ENCODE measurements at places on chromosomes 7 and 10.

DNA sequence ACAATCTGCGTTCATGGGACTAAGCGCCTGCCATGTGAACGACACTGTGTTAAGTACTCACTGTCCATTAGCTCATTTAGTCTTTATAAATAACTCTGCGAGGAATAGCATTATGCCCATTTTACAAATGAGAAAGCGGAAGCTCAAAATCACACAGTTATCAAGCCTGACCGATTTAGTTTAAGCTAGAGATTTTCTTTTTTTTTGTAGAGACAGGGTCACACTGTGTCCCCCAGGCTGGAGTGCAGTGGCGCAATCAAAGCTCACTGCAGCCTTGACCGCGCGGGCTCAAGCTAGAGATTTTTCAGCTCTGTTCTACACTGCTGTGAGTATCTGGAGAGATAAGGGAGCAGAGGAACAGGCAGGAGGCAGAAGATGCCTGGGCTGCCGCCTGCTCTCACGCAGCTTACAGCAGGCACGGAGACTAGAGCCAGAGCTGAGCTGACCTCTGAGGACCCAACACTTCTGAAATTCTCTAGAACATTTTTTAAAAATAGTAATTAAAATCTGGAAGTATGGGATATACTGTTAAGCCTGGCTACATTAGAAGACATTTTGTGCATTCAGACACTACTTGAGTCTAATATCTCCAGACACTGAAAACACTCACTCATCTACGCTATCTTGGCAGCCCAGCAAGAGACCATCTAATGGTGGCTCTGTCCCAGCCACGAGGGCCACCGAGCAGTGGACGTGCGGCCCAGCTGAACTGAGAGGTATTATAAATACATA is 38.7 kb downstream of the GNA12 start:
- no peak for DNase-seq

DNA sequence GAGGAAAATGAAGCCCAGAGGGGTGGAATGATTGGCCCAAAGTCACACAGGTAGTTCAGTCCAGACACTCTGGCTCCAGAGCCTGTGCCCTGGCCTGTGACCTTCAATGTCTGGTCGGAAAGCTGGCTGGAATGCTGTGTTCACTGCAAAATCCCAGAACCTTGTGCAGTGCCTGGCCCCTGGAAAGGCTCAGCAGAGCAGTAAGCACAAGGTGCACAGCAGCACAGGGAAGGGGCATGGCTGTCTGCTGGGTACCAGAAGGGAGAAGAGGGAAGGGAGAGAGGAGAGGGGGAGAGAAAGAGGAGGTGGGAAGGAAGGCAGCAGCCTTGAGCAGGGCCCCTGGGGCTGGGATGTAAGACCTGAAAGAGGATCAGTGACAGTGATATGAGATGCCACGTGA is 28.4 kb upstream of the C10orf71 start:
- DNase-seq, result no peak

DNA sequence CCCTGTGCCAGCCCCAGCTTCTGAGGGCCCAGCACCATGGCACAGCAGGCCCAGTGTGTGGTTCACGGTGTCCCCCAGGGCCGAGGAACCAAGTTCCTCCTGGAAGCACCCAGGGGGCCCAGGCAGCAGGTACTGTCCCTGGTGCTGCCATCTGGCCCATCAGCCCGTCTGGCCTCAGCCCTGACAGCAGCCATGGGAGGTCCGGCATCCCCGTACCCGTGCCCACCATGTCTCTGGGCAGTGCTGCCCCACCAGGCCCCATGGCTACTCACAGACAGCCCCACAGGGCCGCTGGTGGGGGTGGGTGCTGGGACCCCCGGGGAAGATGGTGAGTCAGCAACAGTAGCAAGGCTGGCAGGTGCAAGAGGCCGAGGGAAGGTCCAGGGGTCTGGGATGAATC is 32.8 kb downstream of the STK32C start:
- DNase-seq, result no peak

DNA sequence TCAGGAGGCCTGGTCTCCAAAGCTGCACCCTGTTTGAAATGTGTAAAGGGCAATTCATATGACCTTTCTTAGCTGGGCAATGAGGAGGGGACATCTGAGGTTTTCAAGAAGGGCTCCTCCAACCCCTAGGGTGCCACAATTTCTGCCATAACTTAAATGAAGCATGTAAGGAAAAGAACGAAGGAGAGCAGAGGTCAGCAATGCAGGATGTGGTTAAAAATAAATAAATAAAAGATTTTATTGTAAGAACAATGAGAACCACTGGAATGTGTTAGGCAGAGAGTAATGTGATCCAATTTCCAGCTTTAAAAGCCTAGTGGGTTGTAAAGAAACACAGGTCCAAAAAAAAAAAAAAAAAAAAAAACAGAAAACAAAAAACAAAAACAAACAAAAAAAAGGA is 673.1 kb downstream of the TNS3 start:
- DNase-seq, result no peak

GRCh38 chr7:123674399-123675180 is 18.9 kb downstream of the LMOD2 start:
- no peak for DNase-seq

DNA sequence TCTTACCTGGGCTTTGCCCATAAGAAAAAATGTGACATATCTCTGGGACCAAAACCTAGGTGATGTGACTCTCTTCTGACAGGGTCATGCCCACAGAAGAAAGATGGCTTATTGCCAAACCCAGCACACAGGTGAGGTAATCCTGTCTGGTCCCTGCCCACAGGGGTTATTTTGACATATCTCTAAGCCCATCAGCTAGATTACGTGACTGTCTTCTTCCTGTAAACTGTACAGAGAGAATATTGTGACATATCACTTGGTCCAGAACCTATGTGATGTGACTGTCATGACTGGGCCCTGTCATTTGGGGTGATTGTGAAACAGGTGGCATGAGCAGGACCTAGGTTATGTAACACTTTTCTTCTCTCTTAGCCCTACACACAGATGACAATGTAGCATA is 48.8 kb upstream of the ZNF680 start:
- DNase-seq, result peak; percentile 33

DNA sequence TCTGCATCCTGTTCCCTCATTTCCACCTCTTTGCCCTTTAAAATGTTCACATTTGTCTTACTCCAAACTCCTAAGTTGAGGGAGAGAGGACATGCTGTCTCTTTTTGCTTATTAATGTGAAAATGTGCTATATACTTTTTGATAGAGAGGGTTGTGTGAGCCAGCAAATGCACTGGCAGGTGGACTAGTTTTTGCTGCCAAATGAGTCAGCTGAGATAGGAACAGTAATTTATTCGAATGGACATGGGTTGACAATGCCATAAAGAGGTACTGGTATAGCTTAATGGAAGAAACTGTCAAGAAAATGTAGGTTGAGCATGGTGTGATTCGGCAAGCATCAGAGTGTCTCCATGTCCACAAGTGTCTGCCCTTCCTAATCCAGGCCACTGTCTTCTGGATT is 9.2 kb upstream of the TRUB1 start:
- no peak for DNase-seq

All from NB4 (cell line).